T-helper 17 cell (primary cell): ENCODE measurements at places on chromosomes 16 and 17. TPM values are rescaled to one million over a fixed set of nuclear protein-coding genes. Genes with fewer than 3 reads are reported as not detected.

- DNase-seq, result no peak
Observed at GRCh38 chr16:54493594-54493993, 207.0 kb upstream of the IRX3 start.

DNA sequence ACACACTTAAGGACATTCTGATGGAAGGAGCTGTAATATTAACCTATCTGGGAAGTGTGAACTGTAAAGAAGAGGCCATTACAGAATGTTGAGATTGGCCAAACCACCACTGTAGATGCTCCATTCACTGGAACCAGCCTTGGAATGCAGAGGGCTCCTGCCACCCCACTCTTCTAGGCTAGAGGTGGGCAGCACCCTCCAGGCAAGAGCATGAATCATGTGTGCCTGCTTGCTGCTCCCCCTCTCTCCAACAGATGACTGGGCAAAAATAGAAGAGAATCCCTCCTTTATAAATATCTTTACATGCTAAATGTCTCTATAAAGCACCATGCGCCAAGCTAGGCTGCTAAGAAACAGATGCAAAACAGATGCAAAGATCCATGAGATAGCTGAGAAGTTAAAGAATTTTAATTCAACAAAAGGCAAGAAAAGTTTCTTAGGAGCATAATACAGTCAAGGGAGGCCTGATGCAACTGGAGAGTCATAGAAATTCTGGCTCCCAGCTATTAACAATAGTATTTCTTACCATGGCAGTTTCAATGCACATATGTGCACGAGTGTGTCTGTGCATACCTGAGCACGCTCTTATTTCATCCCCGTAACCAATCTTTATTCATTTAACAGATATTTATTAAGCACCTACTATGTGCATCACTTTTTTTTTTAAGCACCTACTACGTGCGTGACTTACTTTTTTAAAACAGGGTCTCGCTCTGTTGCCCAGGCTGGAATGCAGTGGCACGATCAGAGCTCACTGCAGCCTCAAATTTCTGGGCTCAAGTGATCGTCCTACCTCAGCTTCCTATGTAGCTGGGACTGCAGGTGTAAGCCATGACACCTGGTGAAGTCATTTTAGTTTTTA lies 53.6 kb downstream of the GRIN2A start:
- DNase-seq, result no peak

GRCh38 chr17:58184986-58185761 lies 7.4 kb upstream of the EPX start:
- no peak for DNase-seq

- no peak for DNase-seq
Observed at GRCh38 chr16:80014241-80014939, 413.9 kb upstream of the MAF start.

DNA sequence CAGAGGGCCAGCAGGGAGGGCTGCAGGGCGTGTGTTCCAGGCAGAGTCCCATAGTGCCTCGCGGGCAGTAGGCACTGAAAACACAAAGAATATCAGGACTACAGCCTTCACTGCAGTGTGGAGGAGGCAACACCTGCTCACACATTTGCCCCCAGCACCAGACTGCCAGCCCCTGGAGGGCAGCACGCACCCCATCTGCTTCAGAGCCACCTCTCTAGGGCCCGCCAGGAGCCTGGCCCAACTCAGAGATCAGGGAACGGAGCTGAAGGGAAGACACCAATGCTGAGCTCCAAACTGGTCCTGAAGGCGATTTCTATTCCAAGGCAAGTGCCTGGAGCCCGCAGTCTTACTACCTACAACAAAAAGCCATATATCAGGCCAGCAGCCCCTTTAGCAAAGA lies 130.3 kb downstream of the ZNF423 start:
- DNase-seq, result no peak

GRCh38 chr17:42845556-42845917 lies 1.2 kb downstream of the AOC2 start:
- DNase-seq, result no peak

MT1A gene
- total RNA-seq, result not detected

ITGB4 gene
- total RNA-seq, result not detected

FSCN2 gene
- 0.65 TPM for total RNA-seq

CCL8 gene
- total RNA-seq, result not detected
